ENCODE measurements at places on chromosomes 1 and 21. TPM values are rescaled to one million over a fixed set of nuclear protein-coding genes. Genes with fewer than 3 reads are reported as not detected.

DNA sequence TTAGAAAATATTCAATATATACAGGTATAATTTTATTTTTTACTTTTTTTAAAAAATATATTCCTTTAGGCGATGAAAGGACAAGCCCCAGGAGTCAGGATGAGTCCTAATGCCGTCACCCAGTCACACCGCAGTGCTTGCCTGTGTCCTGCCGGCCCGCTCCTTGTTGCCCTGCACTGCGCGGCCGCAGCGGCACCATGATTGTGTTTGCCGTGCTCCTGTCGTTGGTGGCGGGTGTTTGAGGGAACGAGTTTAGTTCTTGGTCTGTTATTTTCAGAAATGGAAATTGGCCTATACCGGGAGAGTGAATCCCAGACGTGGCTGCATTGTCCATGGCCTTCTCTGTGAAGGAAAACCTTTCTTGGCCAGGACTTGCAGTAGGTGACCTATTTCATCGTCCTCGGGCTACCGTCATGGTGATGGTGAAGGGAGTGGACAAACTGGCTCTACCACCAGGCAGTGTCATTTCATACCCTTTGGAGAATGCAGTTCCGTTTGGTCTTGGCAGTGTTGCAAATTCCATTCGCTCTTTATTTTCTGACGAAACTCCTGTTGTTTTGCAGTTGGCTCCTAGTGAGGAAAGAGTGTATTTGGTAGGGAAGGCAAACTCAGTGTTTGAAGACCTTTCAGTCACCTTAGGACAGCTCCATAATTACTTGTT, 45.9 kb upstream of the CRB1 start:
- no peak for DNase-seq

- peak; percentile 63 for DNase-seq
These were observed at the start of gene NTMT2 for GRCh38 chr1:170145770-170146676. Gene NTMT2 (plus strand): TSS chr1:170145959. CDS start chr1:170146108, 149 bp downstream.

DNA sequence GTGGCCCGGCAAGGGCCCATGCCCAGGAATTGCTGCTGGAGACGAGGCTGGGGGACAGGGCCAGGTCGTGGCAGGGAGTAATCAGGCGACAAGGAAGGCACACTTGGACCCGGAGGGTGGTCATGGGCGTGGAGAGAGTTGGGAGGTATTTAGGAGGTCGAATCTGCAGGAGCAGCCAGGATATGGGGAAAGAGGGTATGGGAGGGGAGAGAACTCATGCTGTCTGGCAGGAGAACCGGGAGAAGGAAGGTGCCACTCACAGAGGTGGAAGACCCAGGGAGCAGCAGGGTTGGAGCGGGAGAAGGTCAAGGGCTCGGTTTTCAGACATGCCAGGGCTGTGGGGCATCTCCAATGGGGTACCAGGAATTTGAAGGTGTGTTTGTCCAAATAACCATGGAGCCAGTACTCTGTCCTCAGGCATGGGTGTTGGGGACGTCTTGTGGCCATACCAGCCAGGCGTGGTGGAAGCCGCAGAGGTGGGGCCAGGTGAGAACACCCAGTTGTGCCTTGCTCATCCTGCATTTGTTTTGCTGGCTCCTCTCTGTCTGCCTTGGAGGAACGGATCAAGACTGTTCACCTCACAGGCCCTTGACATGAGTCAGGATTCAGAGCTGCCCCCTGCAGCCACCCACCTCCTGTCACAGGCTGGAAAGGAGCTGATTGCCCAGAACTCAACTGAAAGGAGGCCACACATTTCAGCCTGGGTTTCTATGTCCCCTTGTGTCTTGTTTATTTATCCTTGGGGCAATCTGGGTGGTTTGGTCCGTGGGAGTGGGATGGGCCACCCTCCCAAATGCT, 111.6 kb downstream of the SPSB1 start:
- DNase-seq = no peak

- DNase-seq = no peak
These were observed 4.5 kb upstream of the TOR3A start for GRCh38 chr1:179077396-179077795.

ABCD3 gene
- total RNA-seq = 23.5 TPM

CFHR4 gene
- total RNA-seq = 0.42 TPM

DNA sequence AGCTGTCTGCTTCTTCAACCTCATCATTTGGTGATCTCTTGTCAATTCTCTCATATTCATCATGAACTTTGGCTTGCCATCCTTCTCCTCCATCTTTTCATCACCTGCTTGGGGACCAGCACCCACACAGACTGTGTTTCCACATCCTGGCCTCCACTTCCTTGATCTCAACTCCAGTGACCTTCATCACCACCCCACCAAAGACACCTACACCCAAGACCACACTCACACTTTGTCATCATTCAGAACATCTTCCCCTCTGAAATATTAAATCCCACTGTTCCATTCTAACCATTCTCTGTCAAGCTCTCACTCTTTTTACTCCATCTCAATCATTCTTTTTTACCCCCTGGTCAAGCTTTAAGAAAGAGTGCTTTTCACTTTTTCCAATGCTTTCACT, 115.5 kb upstream of the VAV3 start:
- no peak for DNase-seq

SPATA1 gene
- total RNA-seq = not detected

DNA sequence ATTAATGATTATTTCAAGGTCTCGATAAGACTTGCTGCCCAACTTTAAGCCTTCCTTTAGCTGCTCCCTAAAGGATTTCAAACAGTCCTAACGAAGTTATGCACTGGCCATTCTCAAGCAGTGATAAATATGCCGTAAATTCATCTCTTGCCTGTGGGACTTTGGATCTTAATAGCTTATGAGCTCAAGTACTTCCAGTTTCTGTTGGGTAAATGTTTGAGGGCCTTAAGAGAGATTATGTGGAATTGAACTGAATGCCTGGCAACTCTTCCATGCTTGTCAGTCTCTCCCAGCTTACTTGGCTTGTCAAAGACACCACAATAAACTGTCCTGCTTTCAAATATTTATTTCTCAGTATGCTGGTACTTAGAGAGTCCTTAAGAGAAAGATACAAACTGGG, 3.5 kb upstream of the OR10J4 start:
- no peak for DNase-seq

All from WTC11 (cell line).